ENCODE measurements at places on chromosomes 12 and 14. TPM values are rescaled to one million over a fixed set of nuclear protein-coding genes. Genes with fewer than 3 reads are reported as not detected.

Gene HNF1A
- total RNA-seq, result not detected

- H3K27me3 ChIP-seq, result no peaks in the 10 kb centered on the region
- H3K27ac ChIP-seq, result no peak overlapping the region
- no peak overlapping the region for H3K4me3 ChIP-seq
- H3K36me3 ChIP-seq, result no peaks in the 10 kb centered on the region
- peaks cover 21% of the 10 kb centered on the region for H3K4me1 ChIP-seq
These were observed 598.8 kb downstream of the SLC16A7 start for GRCh38 chr12:60194678-60195077.

DNA sequence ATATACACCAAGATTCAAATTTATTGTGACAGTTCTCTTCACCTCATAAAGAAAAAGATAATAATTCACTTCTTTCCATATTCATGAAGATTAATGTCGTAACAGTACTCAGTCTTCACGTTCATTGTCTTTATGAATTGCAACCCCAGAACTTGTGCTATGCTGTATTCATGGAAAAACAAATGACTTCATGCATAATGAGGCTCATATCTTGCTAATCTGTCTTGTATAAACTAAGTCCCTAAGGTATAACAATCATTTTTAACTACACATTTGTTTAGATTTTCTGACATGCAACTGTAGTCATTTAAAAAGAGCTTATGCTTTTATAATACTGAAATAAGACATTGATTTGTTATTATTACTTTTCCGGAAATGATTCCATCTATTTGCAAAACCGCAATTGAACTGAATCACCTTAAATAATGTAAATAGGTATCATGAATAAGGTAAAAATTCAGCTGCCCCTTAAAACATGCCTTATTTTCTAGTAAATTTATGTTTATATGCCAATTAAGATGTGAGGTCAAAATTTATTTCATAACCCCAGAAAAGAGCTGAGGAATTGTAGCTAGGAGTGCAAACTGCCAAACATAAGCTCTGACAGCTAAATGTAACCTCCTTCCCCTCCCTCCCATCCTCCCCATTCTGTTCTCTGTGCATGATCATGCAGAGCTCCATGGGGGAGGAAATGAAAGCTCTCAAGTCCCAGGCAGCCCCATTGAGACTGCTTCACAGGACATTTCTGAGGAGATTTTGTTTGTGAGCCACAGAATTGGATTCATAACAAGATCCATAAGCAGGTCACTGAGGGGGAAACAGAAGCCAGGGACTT, 301.6 kb downstream of the ATP23 start:
- H3K27me3 ChIP-seq, result no peaks in the 10 kb centered on the region
- DNase-seq, result no peak
- H3K36me3 ChIP-seq, result no peaks in the 10 kb centered on the region
- H3K27ac ChIP-seq, result no peak overlapping the region
- no peak overlapping the region for H3K4me3 ChIP-seq

GRCh38 chr12:109829667-109830066, 3.5 kb downstream of the TRPV4 start:
- H3K27me3 ChIP-seq, result no peaks in the 10 kb centered on the region
- no peak overlapping the region for H3K4me3 ChIP-seq
- DNase-seq, result no peak
- H3K4me1 ChIP-seq, result no peaks in the 10 kb centered on the region
- H3K27ac ChIP-seq, result no peak overlapping the region

GRCh38 chr14:103563226-103563620, 463 bp downstream of the COA8 start:
- peak overlapping the region; percentile 84 for H3K27ac ChIP-seq
- peak; percentile 60 for DNase-seq
- H3K4me3 ChIP-seq, result peak overlapping the region; percentile 89
- H3K4me1 ChIP-seq, result peaks cover 37% of the 10 kb centered on the region

- H3K4me1 ChIP-seq, result peaks cover 17% of the 10 kb centered on the region
- peak; percentile 51 for DNase-seq
- H3K27ac ChIP-seq, result no peak overlapping the region
- no peaks in the 10 kb centered on the region for H3K27me3 ChIP-seq
- H3K4me3 ChIP-seq, result no peak overlapping the region
These were observed 104.7 kb downstream of the RFLNA start for GRCh38 chr12:124399622-124400021.
